ENCODE measurements at places on chromosomes 4 and X.

- no peak for DNase-seq
Observed at GRCh38 chr4:17284323-17285175, 227.3 kb downstream of the QDPR start.

- DNase-seq: no peak
Observed at GRCh38 chr4:36509845-36510244, 228.4 kb downstream of the DTHD1 start.

- DNase-seq: peak; percentile 38
Observed at GRCh38 chrX:53281321-53281822, at the start of gene IQSEC2. Gene IQSEC2 (minus strand): TSS chrX:53281584.

- DNase-seq: no peak
Observed at GRCh38 chr4:1783015-1783414, 10.1 kb upstream of the FGFR3 start.

GRCh38 chrX:13685126-13685763, 3.7 kb upstream of the RAB9A start:
- no peak for DNase-seq

DNA sequence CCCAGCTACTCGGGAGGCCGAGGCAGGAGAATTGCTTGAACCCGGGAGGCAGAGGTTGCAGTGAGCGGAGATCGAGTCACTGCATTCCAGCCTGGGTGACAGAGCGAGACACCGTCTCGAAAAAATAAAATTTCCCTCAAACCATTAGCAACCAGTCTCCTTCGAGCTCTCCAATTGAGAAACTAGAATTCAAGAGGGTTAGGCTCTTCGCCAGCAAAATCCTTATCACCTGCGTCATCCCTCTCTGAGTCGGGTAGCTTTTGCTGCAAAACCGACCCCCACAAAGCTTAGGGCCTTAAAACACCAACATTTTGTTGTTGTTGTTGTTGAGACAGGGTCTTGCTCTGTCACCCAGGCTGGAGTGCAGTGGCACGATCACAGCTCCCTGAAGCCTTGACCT, 75.1 kb upstream of the DDX3X start:
- DNase-seq: no peak

GRCh38 chr4:110124711-110125110, 73.7 kb downstream of the ELOVL6 start:
- no peak for DNase-seq

GRCh38 chr4:74376888-74377483, 12.0 kb downstream of the EREG start:
- DNase-seq: no peak

DNA sequence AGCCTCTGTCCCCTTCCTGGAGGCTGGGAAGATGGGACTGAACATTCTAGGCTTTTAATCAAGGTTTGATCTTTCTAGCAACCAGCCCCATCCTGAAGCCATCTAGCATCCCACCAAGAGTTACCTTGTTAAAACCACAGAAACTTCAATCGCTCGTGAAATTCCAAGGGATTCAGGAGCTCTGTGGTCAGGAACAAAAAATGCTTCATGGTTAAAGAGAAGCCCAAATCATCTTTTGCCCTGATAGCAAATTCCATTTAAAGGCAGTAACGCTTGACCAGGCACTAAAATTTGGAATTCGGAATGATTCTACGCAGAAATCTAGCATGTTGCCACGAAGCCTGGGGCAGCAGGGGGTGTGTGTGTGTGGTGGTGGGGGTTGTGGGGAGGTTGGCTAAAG, 47.8 kb downstream of the CASP6 start:
- no peak for DNase-seq

DNA sequence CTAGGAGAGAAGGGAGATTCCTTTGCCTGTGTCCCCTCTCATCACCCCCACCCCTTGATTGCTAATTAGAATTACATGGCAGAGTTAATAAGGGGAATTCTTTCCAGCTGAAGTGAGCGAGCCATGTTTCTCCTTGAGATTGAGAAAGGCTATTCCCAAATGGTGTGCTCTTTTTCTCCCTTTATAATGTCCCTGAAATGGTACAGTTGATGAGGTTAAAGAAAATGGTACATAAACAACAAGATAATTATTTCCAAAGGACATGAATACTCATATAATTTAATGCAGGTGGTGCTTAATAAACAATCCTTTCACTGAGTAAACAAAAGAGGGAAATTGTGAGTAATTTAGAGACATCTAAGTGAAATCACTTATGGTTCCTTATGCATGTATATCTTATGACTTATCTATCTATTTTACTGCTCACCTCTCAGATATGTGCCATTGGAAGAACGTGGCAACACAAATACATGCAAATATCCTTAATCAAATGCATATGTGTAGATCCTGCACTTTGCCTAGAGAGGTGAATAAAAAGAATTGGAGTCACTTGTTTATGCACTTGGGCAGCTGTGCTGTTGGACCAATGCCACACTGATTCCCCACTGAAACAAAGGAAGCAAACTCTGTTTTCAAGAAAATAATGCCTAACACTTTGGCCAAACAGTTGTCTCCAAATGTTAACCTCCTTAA, 106.6 kb upstream of the WDR44 start:
- DNase-seq: no peak

GRCh38 chr4:86357608-86358007, 2.2 kb downstream of the MAPK10 start:
- peak; percentile 12 for DNase-seq

DNA sequence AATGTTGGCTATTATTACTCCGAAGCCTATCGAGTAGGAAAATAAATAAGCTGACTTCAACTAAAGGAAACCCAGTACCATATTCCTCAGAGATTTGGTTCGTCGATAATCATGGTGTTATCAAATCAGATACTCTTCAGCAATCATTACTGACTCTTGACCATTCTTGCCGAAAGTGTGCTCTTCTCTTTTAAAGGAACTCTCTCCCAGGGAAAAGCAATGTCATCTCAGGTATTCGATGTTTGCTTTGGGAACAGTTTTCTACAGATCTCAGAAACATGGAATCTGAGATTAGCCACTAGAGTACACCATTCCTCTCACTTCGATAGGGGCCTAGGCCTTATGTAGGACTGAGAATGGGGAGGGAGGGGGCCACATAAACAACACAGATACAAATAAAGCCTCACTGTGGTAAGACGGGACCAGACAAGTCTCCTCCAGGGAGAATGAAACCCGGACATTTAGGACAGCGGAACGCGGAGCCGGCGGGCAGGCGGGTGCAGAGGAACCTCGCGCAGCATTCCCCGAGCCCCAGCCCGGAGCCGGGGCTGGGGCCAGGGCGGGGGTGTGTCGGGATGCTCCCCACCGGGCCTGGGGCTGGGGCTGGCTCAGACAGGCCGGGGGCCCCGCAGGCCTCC, 581 bp downstream of the DNAJB14 start:
- DNase-seq: peak; percentile 2

GRCh38 chrX:13087322-13088155, 43.1 kb upstream of the FAM9C start:
- DNase-seq: no peak

DNA sequence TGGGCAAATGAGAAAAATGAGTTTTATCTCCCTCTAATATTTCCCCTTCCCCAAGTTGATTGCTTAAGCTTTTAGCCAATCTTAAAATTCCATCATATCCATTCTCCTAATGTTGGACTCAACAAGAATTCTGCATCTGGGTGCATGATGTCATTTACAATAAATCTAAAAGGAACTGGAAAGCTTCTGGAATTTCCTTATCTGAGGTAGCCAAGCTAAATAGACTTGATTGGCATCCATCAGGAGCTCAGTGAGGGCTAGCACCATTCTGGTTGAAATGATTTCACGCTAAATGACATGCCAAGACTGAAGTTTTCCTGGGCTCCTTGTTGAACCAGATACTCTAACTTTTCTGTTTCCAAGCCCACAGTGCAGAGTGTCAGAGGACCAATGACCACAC, 110.3 kb upstream of the SCML1 start:
- DNase-seq: no peak

Data from caudate nucleus (tissue), 63 donors.